HT1080 (cell line): ENCODE measurements at places on chromosomes 6 and 20. TPM values are rescaled to one million over a fixed set of nuclear protein-coding genes. Genes with fewer than 3 reads are reported as not detected.

- DNase-seq, result no peak
Measured at GRCh38 chr20:49999329-49999728, 16.5 kb downstream of the SNAI1 start.

DNA sequence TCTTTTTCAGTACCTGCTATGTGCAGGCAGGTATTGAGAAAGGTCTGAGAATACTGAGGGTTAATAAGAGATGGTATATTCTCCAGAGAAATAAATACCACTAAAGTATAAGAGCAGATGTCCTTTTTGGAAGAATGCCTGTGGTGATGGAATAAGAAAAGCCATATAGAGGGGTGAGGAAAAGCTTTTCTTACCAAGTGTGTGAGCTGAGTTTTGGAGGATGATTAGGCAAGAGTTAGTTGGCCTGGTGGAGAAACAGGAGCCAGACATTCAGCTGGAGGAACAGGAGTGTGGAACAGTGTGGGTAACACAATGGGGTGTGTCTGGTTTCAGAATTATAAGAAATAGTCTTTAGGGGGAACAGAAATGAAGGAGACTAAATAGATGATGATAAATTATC lies 19.9 kb downstream of the ZNF451 start:
- no peak for DNase-seq

DNA sequence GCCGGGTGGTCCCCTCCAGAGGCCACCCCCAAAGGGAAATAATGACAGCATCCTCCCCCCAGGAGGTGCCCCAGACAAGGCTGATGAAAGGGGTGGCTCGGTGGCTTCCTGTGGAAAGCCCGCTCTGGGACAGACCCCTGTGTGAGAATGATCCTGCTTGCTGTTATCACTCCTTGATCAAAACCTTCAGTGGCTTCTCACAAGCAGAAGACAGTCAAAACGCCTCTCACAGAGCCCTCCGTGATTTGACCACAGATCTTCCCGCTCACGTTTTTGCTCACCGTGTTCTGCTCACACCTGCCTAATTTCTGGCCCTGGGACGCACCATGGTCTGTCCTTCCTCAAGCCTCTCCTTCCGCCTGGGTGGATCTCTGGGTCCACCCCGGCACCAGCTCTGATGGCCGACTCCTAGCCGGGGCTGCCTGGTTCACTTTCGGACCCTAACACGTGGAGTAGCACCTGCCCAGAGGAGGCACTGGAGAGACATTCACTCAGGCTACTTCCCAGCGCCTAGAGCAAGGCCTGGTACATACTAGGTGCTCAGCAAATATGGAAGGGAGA lies 210.4 kb downstream of the ANKRD60 start:
- no peak for DNase-seq

GRCh38 chr6:168711049-168711640 lies 270.2 kb downstream of the SMOC2 start:
- DNase-seq, result no peak

Gene IDH3B
- total RNA-seq, result 187 and 197 TPM in 2 replicates

Gene PGC
- not detected in 2 replicates for total RNA-seq

DNA sequence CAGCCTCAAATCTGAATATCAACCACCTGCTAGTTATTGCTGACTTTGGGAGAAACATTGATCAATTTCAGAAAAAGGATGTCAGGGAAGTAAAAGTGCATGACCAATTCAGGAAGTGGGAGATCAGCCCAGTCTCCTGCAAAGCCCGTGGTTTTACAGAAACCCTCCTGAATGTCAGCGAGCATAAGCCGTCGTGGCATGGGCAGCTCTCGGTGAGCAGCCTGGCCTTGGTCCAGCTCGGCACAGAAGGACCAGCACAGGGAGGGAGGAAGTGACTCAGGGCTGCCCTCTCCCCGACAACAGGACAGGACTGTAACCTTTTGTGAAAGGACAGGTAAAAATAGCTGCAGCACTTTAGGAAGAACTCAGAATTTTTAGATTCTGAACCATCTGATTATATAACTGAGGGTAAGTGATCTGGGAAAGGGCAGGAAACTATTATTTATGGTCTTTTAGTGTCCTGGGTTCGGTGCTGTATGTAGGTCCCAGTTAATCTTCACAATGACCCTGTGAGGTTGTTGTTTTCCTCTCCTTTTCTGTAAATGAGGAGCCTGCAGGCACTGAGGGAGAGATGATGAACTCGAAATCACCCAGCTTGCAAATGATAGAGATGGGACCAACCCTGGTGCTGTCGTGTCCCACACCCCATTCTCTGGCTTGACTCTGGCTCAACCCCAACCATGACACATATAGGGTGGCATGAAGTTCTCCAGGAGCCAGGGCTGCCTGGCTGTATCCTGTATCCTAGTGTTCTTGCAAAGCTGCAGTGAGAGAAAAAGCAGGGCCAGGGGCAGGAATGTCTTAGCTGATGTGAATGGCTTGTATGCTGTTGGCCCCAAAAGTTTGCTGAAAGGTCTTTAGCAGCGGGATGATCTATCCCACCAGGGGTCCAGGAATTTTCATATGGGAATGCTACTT lies 37.6 kb downstream of the NRN1 start:
- peak; percentile 83 for DNase-seq

Gene NKX2-2
- 0.13 TPM in 1 of 2 replicates, not detected in the other for total RNA-seq

- peak; percentile 76 for DNase-seq
Measured at GRCh38 chr6:89640804-89641203, 2.3 kb upstream of the LYRM2 start.

DNA sequence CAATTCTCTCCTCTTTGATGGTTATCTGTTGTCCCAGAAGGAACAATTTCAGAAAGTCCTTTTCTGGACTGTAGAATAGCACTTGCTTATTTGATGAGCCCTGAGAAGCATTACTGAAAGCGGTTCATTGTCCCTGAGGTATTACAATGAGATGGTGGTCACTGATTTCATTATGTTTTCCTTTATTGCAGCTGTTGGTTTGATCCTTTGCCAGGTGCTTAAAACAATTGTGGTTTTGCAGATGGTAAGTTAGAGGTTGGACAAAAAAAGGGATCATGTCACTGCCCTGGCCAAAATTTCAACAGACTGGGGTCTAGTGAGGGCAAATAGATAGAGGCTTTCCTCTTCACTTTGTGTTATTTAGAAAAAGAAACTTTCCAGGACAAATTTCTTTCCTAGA lies 61.9 kb downstream of the ESR1 start:
- DNase-seq, result peak; percentile 16

Gene FNDC11
- total RNA-seq, result not detected in 2 replicates

Gene TINAG
- total RNA-seq, result not detected in 2 replicates

- DNase-seq, result peak; percentile 61
Measured at GRCh38 chr6:36360241-36361054, 23.8 kb upstream of the BNIP5 start.

GRCh38 chr20:34843421-34843820 lies 18.0 kb upstream of the NCOA6 start:
- DNase-seq, result no peak
